Mammary epithelial cell (primary cell): ENCODE measurements at places on chromosomes 3 and 15.

GRCh38 chr3:15305359-15305844 is 27.0 kb downstream of the SH3BP5 start:
- no peak for DNase-seq

DNA sequence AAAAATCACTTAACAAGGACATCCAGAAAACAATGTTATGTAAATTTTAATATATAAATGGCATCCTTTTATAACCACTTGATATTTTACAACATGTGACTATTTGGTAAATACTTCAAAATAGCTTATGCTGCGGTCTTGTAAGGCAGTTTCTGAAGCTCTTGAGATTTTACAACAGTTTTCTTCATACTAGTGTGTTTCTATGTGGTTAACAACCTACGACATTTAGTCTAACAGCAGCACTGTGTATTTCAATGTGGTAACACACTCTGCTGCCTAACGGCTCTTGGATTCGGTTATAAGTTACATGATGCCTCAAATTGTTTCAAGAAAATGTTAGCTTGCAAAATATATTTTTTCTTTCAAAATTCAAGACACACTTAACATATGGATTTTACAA is 12.9 kb upstream of the MELTF start:
- no peak for DNase-seq

DNA sequence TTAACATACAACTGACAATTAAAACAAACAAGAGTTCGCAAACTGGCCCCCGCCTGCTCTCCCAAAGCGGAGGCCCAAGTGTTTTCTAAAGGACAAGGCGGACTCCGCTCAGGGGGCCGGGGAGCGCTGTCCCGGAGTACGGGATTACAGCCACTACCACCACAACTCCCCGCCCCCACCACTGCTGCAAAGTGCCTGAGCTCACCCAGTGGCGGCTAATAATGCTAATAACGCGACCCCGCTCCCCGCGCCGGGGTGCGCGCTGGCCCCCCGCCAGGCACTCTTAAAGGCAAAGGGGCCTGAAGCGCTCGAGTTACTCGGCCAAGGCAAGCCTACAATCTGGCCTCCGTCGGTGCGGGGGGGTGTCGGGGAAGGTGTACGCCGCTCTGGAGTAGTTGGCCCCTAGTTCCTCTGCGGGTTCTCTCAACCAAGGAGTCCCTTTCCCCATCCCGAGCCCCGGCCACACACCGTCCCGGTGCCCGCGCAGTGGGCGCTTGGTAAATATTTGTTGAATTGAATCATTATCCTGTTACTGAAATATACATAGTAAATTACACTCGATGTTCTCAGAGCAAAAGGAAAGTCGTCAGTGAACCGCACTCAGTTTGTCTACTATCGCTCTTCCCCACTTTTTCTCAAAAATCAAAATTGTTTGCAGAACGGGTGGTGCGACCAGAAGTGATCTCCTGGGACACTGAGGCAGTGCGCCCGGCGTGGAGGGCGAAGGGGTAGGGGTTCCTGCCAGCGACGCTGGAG is 827 bp downstream of the WNT5A start:
- DNase-seq, result peak; percentile 49

GRCh38 chr3:146912241-146913015 is 307.3 kb upstream of the PLSCR5 start:
- no peak for DNase-seq

DNA sequence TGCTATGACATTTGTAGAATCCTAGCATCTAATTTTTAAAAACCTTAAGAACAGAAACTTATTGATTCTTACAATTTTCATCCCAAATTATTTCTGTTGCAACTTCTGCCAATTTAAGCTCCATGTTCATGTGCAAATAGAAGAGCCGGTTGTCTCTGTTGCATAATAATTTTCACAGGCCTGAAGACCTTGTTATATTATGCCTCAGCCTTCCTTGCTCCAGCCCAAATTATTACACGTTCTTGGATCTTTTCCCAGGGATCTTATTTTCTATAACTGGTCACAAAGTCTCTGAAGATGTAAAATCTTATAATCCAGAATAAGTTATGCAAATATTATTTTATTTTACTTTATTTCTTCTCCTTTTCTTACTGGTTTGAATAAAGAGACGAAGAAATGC is 210.7 kb upstream of the DPH6 start:
- DNase-seq, result no peak

DNA sequence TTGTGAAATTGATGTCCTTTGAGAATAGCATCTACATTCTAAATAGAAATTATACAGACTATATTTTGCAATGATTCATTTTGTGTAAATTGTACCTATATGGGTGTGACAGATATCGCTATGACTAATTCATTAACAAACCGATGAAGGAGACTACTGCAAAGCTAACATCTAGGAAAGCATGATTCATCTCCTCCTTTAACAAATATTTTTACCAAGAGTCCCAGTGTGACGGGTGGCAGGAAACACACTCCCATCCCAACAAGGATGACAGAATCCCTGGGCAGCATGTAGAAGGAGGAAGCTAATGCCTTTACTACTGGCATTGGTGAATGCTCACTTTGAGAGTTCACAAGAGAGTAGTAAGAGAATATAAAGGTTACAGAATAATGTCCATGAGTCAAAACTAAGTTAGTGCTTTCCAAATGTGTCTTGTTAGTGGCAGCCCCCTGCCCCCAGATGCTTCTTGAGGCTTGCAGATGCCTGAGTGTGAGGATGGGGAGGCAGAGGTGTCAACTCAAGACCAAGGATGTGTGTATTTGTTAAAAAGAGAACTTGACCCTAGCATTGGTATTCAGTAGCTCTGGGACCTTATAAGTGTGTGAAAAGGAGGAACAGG is 180.6 kb downstream of the FMN1 start:
- peak; percentile 88 for DNase-seq

- DNase-seq, result peak; percentile 38
Measured at GRCh38 chr3:16088496-16088895, 86.0 kb upstream of the GALNT15 start.

GRCh38 chr3:106130384-106131198 is 261.8 kb upstream of the CBLB start:
- DNase-seq, result no peak

DNA sequence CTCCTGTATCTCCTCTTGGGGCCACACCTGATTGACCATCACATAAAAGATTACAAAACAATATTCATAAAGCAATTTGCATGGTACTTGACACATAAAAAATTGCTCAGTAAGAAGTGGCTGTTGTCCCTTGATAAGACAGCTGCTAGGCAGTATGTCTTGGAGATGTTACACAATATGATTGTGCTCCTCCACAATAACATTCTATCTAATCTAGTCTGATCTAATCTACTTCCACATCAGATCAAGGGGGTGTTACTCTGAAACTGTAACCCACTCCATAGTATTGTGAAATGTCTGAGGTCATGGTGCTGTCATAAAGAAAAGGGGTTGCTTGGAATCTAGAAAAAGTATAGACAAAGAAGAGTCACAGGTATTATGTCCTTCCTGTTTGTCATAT is 23.4 kb upstream of the AQP9 start:
- no peak for DNase-seq

- DNase-seq, result no peak
Measured at GRCh38 chr15:99592145-99592791, 26.5 kb downstream of the MEF2A start.

GRCh38 chr3:128483657-128484403 is 9.2 kb downstream of the GATA2 start:
- no peak for DNase-seq

DNA sequence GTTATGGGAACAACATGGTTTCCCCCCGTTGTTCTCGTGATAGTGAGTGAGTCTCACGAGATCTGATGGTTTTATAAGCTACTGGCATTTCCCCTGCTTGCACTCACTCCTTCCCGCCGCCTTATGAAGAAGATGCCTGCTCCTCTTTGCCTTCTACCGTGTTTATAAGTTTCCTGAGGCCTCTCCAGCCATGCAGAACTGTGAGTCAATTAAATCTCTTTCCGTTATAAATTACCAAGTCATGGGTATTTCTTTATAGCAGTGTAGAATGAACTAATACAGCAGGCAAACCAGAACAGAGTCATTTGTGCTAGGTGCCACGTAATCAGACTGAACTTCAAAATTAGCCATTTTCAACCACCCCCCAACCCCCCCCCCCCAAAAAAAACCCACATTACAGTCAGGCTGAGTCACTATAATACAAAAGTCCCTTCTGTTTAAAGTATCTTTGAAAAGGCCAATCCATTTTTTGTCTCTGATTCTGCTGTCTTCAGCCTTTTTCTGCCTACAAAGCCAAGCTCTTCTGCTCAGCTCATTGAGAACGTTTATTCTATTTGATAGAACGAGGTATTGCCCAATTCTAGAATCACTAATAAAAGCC is 4.1 kb downstream of the OR4F6 start:
- peak; percentile 84 for DNase-seq

GRCh38 chr3:118772547-118773011 is 262.1 kb downstream of the IGSF11 start:
- DNase-seq, result peak; percentile 2

DNA sequence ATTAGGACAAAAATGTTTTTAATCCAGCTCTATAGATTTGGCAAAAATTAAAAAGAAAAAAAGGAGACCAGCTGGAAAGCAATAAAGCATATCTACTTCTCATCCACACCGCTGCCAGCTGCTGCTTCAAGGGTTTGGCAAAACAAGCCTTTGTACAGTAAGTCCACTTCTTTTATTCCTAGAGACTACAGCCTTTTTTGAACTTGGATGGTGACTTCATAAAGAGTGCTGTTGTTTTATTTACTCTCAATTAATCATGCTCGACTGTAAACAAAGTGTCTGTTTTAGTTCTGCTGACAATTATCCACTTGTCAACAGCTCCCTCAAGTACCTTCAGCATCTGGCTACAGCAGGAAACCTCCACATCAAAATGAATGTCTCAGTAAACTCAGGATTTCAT is 12.3 kb upstream of the FOXB1 start:
- DNase-seq, result no peak

DNA sequence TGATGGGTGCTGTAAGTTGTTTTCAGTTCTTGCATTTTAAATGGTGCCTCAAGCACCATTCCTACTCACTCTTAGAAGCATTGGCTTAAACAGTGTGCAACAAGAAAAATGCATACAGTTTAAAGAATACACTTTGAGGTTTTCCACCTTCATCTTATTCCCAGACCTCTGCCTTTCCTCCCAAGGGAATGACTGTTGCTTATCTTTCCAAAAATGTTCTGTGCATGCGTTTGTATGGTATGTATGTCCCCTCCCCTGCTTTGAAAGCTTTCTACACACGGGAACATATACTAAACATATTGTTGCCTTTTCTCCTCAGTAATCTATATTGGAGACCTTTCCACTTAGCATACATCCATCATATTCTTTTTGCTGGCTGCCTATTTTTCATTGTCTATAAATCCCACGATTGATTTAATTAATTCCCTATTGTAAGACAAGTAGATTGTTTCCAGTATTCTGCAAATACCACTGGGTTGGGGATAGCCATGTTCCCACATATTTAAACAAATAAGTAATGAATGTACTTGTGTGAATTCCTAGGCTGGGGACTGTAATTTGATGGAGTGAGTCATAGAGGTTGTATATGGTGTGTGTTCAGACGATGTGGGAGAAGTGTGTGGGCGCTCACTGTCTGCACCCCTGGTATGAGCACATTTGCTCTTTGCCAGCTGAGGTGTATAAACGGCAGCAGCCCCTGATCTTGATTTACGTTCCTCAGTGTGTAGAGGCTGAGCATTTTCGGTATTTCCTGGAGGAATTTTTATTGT is 5.8 kb downstream of the TRAK1 start:
- DNase-seq, result peak; percentile 71

DNA sequence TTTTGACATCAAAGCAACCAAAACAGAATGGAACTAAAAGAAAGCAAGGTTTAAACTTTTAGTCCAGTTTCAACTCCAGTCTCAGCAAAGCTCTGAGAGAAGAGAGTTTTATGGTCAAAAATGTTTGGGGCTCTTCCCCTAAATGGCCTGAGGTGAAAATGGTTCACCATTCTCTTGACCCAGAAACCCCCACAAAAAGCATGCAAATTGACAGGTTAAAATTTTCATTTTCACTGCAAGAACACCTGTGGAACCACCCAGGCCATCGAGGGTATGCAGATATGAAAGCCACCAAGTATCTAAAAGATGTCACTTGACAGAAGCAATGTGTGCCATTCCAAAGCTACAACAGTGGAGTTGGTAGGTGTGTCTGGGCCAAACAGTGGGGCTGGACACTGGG is 195.0 kb downstream of the MAGI1 start:
- DNase-seq, result no peak

- no peak for DNase-seq
Measured at GRCh38 chr3:149443545-149443912, 31.0 kb upstream of the TM4SF4 start.

GRCh38 chr3:10994306-10994705 is 1.8 kb downstream of the SLC6A1 start:
- DNase-seq, result no peak

- DNase-seq, result no peak
Measured at GRCh38 chr3:174639406-174639805, 219.7 kb upstream of the NAALADL2 start.

- DNase-seq, result no peak
Measured at GRCh38 chr3:106860182-106860581, 517.1 kb upstream of the CCDC54 start.

DNA sequence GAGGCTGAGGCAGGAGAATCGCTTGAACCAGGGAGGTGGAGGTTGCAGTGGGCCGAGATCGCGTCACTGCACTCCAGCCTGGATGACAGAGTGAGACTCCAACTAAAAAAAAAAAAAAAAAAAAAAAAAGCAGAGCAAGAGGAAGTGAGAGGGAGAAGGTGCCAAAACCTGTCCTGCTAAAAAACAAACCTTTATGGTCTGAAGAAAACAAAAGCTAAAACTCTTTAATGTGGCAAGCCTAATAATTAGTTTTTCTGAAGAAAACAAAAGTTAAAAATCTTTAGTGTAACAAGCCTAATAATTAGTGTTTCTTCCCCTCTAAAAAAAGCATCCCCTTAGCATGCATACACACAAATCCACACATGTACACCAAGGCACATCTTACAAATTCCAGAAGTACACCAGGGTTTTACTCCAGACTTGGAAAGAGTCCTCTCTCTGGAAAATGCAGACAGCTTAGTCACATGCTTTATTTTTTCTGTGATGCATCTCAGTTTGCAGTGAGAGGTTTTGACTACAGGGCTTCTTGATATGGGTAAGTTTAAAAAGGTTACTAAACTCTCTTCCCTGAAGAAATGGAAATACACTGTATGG is 65.9 kb downstream of the HACD2 start:
- DNase-seq, result no peak

GRCh38 chr15:90609242-90610180 is 79.8 kb downstream of the CRTC3 start:
- no peak for DNase-seq

DNA sequence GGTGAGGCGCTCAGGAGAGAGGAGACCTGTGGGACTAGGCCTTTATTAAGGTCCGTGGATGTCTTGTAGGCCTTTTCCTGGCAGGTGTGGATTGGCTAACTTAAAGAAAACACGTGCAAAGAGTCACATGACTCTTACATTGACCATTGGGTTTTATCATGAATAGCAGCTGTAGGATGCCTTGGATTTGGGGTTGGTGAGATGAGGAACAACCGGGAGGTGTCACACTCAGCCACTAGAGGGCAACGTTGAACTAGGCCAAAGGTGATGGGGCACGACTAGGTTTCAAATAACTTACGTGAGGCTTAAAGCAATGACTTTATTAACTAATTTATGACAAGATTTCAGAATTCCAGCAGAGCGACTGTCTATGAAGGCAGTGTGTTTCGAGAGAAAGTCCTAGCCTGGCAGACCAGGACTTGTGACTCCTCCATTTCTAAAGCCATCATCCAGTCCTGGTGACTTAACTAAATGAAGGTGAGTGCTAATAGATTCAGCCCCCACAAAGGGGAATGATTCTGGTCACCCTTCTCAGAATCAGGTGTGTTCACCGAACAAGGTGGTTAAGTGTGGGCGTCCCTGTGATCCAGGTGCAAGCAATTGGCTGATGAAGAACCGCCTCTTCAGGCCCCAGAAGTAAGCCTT is 345.6 kb downstream of the MCTP2 start:
- DNase-seq, result peak; percentile 31

- peak; percentile 80 for DNase-seq
Measured at GRCh38 chr3:132549890-132550578, 47.0 kb upstream of the ACKR4 start.
